ENCODE measurements at places on chromosomes 4 and X.

DNA sequence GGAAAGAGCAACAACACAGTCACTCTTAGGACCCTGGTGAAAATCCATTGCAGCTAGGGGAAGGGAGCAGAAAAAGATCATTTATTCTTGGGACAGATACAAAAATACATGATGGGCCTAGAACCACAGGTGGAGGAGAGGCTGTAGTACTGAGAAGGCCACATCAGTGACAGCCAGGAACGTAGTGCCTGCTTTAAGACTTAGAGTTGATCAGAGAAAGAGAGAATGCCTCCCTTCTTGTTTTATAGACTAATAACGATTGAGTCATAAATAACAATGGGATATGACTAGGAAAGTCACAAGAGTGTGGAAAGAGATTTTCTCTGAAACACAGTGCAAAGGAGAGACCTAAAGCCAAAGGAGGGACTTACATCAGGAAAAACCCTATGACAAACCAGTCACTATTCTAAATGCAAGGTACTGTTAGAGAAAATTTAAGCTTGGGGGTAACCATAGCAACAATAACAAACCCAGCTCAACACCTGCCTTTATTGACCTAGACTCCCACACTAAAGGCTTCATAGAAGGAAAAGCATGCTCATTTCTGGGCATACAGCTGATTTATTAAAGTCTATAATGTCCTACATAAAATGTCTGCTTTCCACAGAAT is 1015.0 kb upstream of the GRID2 start:
- peak; percentile 56 for DNase-seq

DNA sequence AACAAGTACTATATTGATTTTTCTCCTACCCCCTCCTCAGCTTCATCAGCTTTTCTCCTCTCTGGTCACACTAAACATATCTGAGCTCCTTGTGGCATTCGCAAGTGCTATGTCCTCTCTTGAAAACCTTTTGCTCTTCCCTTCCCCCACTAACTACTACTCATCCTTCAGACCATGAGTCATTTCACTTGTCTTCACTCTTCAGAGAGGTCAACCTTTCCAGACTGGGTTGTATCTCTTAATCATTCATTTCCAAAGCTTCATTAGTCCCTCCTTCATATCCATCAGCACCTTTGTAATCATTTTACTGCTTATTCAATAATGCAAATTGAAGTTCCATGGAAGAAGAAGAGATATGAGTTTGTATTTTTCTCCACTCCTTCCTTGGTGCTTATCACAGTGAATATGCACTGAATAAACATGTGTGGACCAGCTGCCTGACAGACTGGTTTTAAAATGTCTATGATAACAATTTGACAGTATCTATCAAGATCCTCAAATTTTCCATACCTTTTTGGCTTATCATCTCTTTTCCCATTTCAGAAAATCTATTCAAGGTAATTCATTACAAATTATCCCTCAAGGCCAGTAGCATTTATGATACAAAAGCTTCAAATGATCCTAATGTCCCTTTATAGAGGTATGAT is 28.4 kb downstream of the DDX60L start:
- no peak for DNase-seq

DNA sequence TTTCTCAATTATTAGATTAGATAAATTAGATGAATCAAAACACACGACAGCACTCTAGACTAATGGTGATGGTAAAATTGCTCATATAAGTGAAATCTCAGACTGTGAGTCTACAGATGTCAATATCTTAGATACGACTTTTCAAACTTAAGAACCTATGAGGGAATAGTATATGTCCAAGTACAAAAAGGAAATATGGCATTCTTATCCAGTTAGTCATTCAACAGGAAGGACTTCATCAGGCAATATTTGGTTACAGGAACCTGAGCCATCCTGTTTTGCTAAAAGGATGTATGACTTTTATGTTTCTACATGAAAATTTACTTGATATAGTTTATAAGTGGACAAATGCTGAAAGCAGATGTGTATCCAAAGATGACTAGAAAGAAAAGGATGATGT is 107.0 kb downstream of the CT47B1 start:
- no peak for DNase-seq

DNA sequence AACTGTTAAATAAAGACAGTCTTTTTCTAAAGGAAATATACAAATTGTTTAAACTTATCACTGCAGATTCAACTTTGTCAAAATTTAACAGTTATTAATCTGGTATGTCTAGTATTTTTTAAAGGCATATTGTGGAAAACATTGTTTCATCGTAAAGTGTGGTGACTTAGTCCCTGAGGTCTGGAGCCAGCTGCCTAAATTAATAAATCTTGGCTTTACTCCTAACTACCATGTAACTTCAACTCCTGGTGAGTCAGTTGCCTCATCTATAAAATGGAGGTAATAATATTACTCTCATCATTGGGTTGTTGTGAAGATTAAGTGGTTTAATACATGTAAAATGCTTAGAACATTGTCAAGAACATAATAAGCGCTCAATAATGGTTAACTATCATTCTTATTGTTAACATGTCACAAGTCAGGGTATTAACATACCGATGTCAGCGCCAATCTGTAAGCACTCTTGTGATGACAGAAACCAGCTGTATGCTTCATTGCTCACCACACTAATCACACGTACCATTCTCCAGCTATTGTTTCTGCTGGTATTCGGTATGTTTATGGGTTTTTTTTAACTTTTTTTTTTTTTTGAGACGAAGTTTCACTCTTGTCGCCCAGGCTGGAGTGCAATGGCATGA is 14.1 kb upstream of the SMIM43 start:
- no peak for DNase-seq

GRCh38 chrX:77450996-77451395 is 3.8 kb downstream of the FGF16 start:
- DNase-seq, result no peak

DNA sequence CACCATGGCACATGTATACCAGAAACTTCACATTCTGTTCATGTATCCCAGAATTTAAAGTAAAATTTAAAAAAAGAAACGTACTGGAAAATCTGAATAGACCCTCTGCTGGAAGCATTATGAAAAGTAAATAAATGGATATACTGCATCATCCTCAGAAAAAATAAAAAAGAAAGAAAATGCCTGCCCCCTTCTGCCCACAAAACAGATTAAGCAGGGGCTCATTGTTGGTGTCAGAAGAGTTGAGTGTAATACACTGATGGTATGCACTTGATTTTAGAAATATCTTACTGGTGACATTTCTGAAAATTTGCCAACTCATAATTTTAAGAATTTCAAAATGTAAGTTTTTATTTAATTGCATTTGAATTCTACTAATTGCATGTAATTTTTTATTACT is 77.8 kb downstream of the LRP2BP start:
- no peak for DNase-seq

DNA sequence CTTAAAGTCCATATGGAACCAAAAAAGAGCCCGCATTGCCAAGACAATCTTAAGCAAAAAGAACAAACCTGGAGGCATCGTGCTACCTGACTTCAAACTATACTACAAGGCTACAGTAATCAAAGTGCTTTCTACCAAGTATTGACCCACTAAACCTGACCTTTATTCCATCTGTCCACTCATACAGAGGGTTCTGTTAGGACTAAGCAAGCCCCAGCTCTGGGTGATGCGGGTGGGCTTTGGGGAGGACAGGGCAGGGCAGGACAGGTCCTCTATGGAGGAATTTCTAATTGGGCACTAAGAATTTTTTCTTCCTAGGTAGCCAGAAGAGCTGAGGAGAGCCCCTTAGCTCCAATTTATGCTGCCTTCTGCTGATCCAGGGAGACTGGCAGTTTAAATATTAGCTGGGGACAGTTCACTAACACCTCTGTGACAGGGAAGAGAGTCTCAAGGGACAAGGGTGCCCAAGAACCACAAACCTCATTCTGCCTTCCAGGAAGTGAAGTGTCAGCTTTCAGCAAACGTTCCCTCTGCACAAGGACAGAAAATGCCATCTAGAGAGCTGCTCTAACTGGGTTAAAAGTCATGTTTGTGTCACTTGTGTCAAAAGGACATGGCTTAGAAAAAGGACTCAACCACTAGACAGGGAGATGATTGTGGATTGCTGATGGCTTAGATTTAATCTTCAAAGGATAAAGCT is 143.2 kb downstream of the KIT start:
- no peak for DNase-seq

DNA sequence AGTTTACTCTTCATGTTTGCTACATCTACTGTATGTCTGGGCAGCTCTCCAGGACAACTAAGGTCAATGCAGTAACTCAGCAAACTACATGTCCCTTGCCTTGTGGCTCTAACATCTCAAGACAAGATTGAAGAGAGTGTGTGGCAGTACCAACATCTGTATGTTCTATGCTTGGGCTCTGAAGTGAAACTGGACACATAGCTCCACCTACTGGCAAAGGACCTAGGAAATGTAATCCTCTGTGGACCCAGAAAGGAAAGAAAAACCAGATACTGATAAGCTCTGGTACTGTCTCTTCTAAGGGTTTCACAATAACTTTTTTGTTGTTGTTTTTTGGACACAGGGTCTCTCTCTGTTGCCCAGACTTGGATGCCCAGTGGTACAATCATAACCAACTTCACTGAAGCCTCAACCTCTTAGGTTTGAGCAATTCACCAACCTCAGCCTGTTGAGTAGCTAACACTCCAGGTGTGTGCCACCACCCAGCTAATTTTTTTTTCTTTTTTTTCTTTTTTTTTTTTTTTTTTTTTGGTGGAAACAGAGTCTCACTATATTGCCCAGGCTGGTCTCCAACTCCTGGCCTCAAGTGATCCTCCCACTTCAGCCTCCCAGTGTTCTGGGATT is 64.1 kb downstream of the QDPR start:
- peak; percentile 47 for DNase-seq

DNA sequence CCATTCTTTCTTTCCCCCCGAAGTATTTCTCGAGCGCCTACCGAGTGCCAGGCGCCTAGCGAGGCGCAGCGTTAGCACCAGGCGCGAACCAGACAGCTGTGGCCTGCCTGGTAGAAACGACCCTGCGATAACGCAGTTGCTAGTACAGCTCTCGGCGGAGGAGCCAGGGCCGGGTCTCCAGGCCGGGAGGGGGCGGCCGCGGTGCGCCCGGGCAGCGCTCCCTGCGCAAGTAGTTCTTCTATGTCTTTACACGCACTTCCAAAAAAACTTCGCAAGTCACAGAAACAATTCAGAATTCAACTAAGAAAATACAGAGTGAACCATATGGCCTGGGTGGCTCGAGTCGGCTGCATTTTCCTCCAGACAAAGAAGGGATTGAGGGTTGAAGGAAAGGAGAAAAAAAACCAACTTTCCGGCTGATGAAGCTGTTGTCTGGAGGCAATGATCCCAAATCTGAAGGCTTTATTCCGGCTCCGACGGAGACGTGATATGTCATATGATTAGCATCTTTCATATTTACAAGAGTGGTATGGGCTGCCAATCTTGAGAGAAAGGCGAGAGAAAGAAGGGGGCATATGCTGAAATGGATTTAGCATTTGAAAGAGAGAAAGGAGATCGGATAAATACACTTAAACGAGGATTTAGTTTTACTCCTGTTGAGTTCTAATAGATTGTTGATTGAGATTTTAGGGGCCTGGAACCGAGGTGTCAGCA is 7.2 kb upstream of the NEUROG2 start:
- peak; percentile 52 for DNase-seq

GRCh38 chrX:71111921-71112431 is 599 bp upstream of the IL2RG start:
- DNase-seq, result no peak

- DNase-seq, result no peak
Observed at GRCh38 chr4:182973511-182973911, 56.3 kb upstream of the DCTD start.

DNA sequence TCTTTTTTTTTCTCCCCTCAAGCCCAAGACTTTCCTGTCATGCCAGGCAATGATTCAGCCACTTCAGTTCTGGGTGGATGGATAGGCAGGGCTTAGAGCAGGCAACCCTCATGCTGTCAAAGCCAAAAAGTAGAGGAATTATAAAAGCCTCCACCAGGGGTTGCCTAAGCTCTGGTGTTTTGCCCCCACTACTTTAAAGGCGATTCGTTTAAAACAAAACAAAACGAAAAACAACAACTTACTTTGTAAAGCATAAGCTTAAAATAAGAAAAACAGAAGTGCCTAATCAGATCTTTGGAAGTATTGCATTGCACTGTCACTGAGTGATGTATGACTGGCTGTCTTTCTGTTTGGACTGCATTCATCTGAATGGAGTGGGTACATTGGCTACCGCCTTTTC is 5.3 kb upstream of the IDS start:
- DNase-seq, result no peak

- no peak for DNase-seq
Observed at GRCh38 chrX:39534949-39535348, 562.8 kb downstream of the BCOR start.

GRCh38 chr4:2712261-2712842 is 43.8 kb downstream of the TNIP2 start:
- no peak for DNase-seq

DNA sequence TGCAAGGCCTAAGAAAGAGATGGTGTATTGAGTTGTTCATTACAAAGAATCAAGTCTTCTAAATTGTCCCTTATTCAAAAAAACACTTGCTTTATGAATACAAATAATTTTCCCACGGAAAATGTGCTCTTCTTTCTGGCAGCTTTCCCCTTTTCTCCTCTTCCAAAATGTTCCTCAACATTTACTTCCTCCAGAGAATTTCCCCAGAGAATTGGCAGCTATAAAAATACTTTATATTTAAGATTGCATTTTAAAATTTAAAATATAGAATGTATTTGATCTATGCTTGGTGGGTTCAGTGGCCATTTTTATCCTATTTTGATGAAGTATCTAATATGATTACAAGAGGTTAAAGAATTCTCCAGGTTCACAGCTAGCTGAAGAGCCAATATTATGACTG is 521.0 kb downstream of the IQCM start:
- no peak for DNase-seq

- no peak for DNase-seq
Observed at GRCh38 chr4:151129796-151130195, 30.4 kb downstream of the RPS3A start.

GRCh38 chr4:7705062-7705461 is 234.6 kb downstream of the AFAP1 start:
- DNase-seq, result no peak

- DNase-seq, result no peak
Observed at GRCh38 chr4:109990261-109991257, 77.9 kb downstream of the EGF start.

GRCh38 chr4:83247415-83248357 is 36.9 kb downstream of the COQ2 start:
- no peak for DNase-seq

DNA sequence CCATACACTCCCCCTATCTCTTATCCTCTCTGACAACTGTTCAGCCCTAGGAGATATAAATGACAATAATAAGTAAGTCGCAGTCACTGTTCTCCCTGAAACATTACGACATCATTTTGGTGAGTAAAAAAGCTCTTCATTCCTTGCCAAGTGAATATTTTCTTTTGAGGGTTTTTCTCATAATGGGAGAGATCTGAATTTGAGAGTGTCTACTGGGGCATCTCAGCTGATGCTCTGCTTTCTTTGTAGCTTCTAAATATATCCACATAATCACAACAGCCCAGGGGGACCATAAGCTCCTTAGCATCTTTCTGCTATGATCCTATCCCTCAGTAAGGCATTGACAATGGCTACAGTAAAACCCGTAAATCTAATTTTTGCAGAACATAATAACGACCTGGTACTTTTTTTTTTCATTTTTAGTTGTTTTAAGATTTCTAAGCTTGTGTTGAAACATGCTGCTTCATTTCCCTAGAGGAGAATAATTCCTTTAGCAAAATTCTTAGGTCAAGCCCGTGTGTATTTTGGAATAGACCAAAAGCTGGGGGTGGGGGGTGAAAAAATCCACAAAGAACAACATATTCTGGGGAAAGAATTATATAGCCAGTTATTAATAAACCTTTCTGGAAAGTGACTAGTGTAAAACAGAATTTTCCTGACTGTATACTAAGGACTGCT is 78.1 kb upstream of the GPM6B start:
- no peak for DNase-seq

Data from large intestine (tissue), 12 donors.